ENCODE measurements at places on chromosomes 4 and X.
A peak's percentile ranks its signal among the peaks of the same experiment; 100 is the strongest.

DNA sequence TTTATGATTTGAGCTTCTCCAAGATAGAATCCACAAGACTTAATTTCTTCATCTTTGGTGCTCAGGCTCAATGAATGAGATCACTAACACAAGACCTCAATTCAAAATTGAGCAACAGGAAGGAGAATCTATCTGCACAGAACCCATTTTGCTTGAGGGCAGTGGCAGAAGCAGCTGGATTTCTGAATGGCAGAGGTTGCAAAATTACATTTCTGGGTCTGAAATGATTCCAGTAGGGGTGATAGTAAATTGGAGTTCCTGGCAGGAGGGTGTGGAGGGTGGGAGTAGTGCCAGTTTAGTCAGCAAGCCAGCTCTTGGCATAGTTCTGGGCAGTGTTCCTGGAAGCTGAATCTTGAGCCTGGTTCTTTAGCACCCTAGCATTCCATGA, 281.1 kb downstream of the SLC7A11 start:
- DNase-seq = no peak

DNA sequence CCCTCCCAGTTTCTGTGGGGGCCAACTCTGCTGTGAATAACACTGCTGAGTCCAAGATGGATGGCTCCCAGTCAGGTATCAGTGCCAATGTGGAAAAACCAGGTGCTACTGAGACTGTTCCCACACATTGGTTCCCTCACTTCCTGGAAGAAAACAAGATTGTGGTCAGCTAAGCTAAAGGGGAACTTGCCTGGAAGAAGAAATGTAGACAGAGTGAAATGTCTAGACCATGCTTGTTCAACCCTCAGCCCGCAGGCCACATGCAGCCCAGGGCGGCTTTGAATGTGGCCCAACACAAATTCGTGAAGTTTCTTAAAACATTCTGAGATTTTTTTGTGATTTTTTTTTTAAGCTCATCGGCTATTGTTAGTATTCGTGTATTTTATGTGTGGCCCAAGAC, 28.6 kb upstream of the UTP14A start:
- DNase-seq = no peak

- DNase-seq = no peak
These were observed at the start of gene DLG3 for GRCh38 chrX:70444326-70444945. TSS of gene DLG3 (plus strand) at chrX:70444835. CDS start at chrX:70445202, 367 bp downstream.

GRCh38 chr4:142565771-142566170, 280.3 kb downstream of the INPP4B start:
- DNase-seq = no peak

DNA sequence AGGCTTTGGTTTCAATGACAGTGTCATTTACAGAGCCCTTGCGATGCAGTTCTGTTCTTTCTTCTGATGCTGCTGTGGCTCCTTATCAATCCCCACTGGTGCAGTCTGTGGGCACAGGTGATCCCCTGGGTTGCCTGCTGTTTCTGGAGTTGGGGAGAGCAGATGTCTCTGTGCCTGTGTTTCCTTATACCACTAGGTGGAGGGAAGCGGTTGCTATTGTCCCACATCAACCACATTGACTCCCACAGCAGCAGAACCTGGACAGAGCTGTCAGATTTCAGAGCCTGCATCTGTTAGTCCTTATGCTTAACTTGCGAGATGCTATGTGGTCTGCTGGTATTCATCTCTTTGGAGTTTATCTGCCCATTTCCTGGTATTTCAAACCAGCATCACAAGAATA, 57.7 kb downstream of the NEIL3 start:
- DNase-seq = no peak

- no peak for DNase-seq
These were observed 180.0 kb downstream of the GALNTL6 start for GRCh38 chr4:171993247-171993646.

DNA sequence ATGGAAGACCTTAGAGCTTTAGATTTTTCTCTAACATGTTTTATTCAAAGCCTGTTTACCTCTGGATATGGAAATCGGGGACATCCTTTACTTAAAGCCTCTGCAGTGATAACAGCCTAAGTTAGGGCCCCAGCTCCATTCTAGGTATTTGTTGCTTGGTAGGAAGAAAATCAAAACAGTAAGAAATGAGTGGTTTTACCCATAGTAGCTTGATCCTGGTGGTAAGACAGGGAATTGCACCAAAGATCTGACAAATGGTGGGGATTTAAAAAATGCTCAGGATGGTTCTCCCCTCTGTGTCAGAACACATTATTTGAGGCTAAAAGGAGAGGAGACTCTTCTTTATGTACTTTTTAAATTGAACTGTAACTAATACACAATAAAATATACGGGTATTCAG, 52.4 kb downstream of the AFF2 start:
- no peak for DNase-seq

DNA sequence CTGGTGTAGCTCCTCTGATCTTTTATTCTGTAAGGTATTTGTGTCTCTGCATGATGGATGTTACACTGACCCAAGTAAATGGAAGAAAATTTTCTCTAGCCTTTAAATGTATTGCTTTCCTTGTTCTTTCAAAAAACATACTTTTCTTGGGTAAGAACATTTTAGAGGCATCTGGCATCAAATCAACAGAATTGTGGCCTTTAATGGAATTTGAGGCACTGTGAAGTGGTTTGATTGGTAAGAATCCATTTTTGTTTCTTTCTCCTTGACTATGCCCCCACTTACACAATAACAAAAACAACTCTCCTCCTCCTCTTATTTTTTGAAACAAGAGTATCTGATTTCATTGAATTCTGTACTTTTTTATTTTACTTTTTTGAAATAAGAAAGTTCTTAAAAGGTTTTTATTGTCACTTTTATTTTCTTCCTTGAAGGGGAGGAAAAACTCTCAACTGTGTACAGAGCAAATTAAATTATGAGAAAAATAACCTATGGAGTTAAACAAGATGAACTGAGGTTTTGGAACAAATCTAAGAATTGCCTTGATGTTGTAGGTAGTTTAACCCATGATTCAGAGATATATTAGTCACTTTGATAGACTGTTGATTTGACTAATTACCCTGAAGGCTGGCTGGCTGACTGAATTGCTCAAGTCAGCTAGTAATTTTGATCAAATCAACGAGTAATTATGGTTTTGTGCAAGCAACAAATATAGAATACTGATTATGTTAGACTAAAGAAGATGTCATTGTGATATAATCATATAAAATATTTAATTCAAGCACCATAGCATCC, 146.4 kb downstream of the FHIP1A start:
- DNase-seq = no peak

DNA sequence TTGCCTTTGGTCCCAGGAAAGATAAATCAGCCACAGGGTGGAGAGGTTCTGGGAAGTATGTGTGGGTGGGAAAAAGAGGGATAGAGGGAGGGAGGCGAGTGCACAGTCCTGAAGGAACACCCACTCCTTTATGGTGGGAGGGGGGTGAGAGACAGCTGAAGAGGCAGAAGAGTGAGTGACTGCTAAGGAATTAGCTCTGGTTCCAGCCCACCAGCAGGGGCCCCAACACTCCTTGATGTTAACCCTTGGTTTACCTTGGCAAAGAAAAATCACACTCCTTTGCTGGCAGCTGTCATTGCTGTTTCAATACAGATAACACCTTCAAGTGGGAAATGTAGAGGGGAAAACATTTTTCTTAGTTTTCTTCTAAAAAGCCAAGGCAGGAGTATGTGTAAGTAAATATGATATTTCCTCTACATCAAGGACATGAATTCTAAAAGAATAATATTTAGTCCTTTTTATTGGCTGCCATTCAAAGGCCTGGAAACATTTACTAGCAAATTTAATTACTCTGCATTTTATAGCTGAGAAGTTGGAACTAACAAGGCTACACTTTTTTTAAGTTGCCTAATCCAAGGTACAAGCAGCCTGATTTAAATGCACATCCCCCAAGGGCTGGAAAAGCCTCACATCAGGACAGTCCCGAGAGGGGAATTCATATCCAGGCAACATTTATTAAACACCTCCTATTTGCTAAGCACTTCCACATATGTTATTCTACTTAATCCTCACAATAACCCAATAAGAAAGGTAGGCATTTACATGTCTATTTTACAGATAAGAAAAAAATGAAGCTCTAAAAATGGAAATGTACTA, 81.7 kb downstream of the HS6ST2 start:
- DNase-seq = no peak

GRCh38 chr4:78772526-78773091, 3.5 kb upstream of the BMP2K start:
- no peak for DNase-seq

GRCh38 chrX:18883234-18883960, 100.5 kb downstream of the PHKA2 start:
- no peak for DNase-seq

- peak; percentile 33 for DNase-seq
These were observed 22.8 kb downstream of the NDST4 start for GRCh38 chr4:115090483-115091075.

DNA sequence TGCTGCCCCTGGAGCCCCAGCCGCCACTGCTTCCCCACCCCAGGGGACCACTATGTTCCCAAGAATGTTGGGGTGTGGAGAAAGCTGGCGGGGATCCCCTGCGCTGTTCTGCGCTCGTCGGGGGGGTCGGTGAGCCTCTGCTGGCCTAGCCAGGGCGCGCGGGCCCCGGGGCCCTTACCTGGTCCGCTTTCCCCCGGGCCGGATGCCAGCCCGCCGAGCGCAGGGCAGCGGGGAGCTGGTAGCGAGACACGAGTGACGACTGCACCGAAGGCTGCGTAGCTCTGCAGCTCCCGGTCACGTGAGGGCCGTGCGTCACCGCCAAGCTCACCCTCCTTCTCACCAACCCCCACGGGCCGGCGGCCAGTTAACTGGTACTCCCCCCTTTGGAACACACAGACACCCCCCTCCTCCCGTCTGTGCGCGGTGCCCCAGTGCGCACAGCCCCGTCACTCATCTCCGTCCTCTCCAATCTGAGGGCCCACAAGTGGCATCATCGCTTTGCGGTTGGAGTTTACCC, at the start of gene BEX1:
TSS of gene BEX1 (minus strand) at position 254 of the 517 bp plus-strand sequence. CDS start 897 bp downstream, outside the sequence.
- DNase-seq = peak; percentile 43

DNA sequence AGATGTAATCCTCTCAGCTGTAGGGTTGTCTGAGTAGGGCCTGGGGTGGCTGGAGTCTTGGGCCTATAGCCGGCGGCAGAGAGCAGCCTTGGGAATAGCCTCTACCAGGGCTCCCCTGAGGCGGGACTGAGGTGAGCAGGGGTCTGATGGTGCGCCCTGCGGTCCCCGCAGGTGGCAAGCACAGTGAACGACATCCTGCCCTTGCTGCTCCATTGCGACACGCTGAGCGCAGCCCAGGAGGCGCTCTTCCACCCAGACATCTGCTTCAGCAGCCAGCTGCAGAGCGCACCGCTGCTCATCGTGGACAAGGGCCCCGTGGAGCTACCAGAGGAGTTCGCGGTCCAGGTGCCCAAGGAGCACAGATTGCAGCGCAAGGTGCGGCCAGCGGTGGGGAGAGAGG, 317.0 kb downstream of the ADGRL3 start:
- DNase-seq = no peak

DNA sequence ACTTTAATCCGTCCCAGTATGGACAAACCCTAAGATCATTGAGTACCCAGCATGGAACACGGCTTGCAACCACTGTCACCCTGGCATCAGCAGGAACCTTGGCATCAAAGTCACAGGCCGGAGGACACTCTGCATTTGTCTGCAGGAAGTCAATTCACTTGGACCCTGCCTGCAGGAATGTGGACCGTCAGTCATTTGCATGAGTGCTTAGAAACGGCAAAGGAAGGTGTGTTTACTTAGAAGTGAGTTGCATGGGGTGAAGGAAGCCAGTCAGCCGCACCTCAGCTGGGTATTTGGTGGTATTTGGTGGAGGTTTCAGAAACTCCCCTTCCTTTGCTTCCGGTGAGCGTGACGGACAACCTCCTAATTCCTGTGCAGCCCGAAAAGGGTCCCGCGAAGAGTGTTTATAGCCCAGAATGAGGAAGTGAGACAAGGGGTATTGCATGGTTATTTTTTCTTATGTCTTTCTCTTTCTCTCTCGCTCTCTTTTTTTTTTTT, 15.5 kb downstream of the P2RY8 start:
- DNase-seq = no peak

GRCh38 chr4:45317276-45317675, 590.9 kb upstream of the GNPDA2 start:
- DNase-seq = no peak

DNA sequence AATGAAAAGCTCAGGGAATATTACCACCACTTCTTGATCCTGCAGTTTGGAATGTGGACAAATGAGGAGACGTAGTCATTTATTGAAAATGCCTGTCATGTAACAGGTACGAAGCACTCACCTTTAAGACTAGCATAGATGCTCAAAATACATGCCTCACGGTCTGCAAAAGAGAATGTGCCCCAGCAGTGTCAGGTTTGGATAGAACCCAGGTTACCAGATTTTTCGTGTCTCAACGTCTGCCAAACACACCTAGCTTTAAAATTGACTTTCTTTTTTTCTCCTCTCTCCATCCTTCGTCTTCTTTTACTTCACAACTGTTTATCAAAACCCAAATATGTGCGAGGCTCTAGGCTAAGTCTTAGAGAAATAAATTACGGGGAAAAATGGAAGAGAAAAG, 606.8 kb upstream of the ATOH1 start:
- DNase-seq = no peak

- no peak for DNase-seq
These were observed 43.3 kb upstream of the FGF13 start for GRCh38 chrX:138754861-138755260.

- no peak for DNase-seq
These were observed 44.6 kb downstream of the ARHGEF9 start for GRCh38 chrX:63740382-63740781.

DNA sequence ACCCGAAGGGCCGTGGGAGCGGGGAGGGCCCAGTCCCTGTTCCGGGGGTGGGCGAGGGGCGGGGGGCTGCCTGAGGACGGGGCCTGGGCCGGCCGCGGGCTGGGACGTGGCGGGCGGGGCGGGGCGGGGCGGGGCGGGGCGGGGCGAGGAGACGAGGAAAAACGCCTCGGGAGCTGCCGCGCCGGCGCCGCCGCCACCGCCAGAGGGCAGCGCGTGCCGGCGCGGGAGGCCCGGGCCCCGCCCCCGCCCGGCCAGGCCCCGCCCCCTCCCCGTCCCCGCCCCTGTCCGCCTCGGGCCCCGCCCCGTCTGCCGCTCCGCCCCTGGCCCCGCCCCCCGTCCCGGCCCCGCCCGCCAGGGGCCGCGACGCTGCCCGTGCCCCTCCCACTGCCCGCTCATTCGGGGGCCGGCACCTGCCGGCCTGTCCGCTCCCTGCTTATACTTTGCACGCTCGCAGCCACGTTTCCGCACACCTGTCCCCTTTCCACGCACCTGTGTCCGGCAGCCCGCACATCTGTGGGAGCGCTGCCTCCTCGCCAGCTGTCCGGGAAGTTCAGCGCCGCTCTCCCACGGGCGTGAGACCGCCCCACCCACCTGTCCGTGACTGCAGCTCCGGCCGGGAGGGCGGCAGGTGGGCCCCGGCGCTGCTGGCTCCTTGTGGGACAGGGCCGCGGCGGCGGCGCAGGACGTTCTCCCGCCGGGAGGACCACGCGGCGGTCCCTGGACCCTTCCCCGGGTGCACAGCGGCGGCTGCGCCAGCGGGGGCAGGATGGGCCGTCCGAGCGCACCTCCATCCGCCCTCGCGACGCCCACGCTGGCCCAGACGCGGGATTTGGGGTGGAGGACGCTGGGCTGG, 1.7 kb upstream of the FGFRL1 start:
- DNase-seq = no peak

DNA sequence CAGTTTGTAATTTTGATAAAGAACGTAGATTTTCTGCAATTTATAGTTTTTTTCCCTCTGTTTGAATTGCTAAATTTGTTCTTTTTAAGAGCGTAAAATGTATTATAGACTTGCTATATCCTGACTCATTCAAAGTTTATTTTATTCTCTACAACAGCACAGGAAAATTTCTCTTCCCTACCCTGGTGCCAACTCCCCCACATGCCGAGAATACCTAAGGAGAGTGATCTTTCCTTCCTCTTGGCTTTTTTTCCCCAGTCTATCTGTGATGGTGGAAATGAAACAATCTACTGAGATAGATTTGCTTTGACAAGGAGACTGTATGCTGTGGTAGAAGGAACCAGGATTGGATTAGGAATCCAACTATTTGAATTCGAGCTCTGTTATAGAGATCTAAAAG, 271.6 kb downstream of the TLL1 start:
- DNase-seq = no peak
